ENCODE measurements at places on chromosomes 16 and 17. TPM values are rescaled to one million over a fixed set of nuclear protein-coding genes. Genes with fewer than 3 reads are reported as not detected.

- no peaks in the 10 kb centered on the region for H3K36me3 ChIP-seq
- no peak overlapping the region for H3K4me3 ChIP-seq
- DNase-seq = no peak
- no peak overlapping the region for H3K27ac ChIP-seq
These were observed 22.9 kb downstream of the FAM20A start for GRCh38 chr17:68578236-68578635.

DNA sequence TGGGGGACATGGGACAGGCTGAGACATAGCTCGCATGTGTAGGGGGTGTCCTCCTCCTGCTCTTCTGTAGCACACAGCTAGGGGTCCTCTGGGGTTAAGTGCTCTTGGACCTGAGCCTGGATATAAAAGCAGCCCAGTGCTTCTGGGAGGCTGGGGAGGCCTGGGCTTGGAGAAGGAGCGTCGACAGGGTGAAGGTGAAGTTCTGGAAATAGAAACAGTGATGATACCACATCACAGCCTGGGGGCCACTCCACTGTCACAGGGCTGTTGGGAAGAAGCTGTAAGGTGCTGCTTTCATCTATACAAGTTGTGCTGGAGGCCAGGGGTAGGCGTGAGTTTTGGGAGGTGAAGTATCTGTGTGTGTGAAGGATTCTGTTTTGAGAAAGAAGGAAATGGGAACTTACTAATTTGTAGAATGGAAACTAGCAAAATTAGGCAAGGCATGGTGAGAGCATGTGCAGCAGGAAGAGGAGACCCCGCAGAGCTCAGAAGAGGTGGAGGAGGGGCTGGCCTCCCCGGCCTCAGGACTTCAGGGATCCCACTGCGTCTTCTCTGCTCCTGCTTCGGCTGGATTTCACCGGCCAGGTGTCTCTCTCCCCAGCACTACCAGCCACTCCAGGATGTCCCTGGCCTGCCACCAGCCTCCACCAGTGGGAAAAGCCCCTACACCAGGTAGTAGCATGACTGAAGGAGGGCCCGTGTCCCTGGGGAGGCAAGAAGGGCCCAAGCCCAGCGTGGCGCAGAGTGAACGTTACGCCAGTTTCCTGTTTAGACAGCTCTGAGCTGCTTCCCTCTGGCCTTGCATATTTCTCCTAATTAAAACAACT is 19.4 kb downstream of the PLCG2 start:
- peak overlapping the region; percentile 90 for H3K27ac ChIP-seq
- no peaks in the 10 kb centered on the region for H3K36me3 ChIP-seq
- peak overlapping the region; percentile 25 for H3K4me3 ChIP-seq
- peaks cover 17% of the 10 kb centered on the region for H3K4me1 ChIP-seq

TMEM204 gene
- 17.5 TPM for total RNA-seq

- peaks cover 12% of the 10 kb centered on the region for H3K27me3 ChIP-seq
- peaks cover 2% of the 10 kb centered on the region for H3K4me1 ChIP-seq
- DNase-seq = no peak
- no peaks in the 10 kb centered on the region for H3K36me3 ChIP-seq
- H3K4me3 ChIP-seq = no peak overlapping the region
- H3K27ac ChIP-seq = no peak overlapping the region
These were observed 37.0 kb upstream of the CCDC182 start for GRCh38 chr17:57782062-57782490.

KCNH6 gene
- total RNA-seq = not detected

TNRC6C gene
- total RNA-seq = 19.6 TPM

DNA sequence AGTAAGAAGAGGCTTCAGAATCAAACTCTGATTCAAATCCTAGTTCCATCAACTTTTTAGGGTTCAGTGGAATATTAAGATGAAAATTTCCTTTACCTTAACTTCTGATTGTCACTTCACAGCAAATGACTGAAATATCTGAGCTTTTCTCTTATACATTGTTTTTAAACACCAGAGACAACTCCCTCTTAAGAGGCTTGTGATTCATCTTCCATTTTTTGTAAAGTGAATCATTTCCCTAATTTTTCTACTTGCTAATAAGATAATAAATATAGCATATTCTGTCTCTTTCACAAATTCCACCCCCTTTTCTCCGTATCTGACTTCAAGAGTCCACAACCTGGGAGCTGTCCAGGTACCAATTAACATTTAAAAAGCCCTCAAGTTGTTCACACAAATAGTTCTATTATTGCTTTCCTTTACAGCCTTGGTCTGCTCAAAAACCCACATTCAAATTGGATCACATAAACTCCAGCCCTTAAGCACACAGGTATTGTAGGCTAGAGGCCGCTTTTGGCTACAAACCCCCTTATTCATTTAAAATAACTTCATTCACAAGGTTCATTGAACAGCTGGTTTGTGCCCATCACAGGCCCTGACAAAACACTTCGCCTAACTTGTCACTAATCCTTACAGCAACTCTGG is 14.1 kb upstream of the UTP6 start:
- peaks cover 23% of the 10 kb centered on the region for H3K4me1 ChIP-seq
- no peak overlapping the region for H3K27ac ChIP-seq
- no peak overlapping the region for H3K4me3 ChIP-seq
- peaks cover 24% of the 10 kb centered on the region for H3K27me3 ChIP-seq
- DNase-seq = no peak

PHOSPHO1 gene
- total RNA-seq = not detected

GRCh38 chr16:3938843-3939624 is 58.5 kb upstream of the CREBBP start:
- no peak overlapping the region for H3K4me3 ChIP-seq
- DNase-seq = peak; percentile 79
- no peak overlapping the region for H3K27ac ChIP-seq
- H3K4me1 ChIP-seq = peaks cover 2% of the 10 kb centered on the region
- no peaks in the 10 kb centered on the region for H3K36me3 ChIP-seq

ABCA6 gene
- total RNA-seq = not detected

DNA sequence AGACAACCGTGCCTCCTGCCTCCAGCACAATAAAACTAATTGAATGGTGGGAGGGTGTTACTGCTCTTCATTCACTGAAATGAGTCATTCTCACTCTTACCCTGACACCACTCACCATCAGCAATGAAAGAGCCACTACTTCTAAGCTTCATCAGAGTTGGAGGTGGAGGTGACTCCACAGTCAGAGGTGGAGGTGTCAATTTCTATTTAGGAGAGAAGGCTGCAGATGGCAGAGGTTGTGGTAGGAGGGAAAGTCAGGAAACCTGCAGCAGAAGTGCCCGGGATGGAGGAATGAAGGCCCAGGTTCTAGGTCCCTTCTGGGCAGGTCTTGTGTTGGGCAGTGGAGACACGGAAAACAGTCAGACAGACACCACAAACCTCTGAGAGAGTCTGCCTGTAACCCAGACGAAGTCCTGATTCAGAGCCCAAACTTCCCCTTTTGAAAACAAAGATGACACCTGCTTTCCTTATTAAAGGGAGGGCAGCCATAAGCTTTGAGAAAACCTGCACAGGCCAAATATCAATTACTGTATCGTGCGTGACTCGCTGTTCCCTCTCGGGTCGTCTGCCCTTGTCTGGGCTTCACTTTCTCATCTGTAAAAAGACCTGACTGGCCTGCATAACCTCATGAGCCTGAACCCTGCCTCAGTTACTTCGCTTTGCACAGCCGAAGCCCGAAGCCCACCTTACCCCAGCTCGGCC is 668 bp downstream of the ATPAF2 start:
- H3K4me3 ChIP-seq = peak overlapping the region; percentile 91
- H3K36me3 ChIP-seq = peaks cover 9% of the 10 kb centered on the region
- H3K27me3 ChIP-seq = no peaks in the 10 kb centered on the region
- peak; percentile 50 for DNase-seq
- H3K27ac ChIP-seq = peak overlapping the region; percentile 92
- H3K4me1 ChIP-seq = peaks cover 53% of the 10 kb centered on the region

GRCh38 chr16:12340151-12340733 is 363.7 kb downstream of the SNX29 start:
- H3K27ac ChIP-seq = no peak overlapping the region
- H3K36me3 ChIP-seq = no peaks in the 10 kb centered on the region

DNA sequence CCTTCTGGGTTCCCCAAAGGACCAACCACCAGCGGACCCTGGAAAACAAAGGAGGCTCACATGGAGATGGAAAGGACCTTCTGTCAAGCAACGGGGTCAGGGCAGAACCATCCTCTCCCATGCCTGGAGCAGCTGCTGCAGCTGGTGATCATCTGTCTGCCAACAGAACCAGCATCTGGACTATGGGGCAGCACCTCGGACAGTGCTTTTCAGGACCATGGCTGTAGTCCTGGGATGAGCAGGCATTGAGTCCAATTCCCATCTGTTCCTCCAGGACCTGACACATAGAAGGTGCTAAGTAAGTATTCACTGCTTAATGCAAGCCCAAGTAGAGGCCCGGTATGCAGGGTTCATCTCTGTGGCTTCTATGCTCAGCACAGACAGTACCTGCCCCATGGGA is 304.7 kb downstream of the XYLT1 start:
- no peaks in the 10 kb centered on the region for H3K27me3 ChIP-seq
- H3K27ac ChIP-seq = no peak overlapping the region
- peaks cover 5% of the 10 kb centered on the region for H3K36me3 ChIP-seq

DNA sequence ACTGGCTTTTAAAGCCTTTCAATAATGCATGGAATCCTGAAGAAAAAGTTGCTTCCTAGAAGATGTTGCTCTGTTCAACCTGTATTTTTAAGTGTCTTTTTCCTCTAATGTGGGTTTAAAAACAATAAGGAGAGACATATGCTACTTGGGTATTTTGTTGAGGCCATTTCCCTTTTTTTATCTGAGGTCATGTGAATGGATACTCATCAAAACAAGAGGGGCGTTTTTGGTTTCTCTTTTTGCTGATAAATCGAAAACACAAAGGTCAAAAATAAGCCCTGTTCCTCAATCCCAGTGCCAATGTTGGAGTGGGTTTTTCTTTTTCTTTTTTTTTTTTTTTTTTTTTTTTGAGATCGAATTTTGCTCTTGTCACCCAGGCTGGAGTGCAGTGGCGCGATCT is 468.0 kb upstream of the RBFOX1 start:
- no peaks in the 10 kb centered on the region for H3K4me1 ChIP-seq
- no peak for DNase-seq
- H3K27ac ChIP-seq = no peak overlapping the region
- no peaks in the 10 kb centered on the region for H3K36me3 ChIP-seq
- no peaks in the 10 kb centered on the region for H3K27me3 ChIP-seq

DNA sequence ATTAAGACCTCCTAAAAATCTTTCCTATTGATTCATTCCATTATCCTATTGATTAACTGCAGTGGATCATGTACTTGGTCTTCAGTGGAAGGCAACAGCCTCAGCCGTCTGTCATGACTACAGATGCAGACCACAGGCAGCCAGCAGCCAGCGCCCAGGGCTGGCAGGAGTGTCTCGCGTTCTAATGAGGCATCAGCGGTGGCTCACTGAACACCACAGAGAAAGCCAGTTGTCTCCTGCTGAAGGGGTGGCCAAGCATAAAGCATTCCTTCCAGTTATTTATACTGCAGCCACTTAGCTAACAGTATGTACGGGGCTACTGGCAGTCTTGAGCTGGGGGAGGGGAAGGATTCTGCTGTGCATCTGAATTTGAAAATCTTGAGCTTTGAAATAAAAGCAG is 214.3 kb downstream of the IRX3 start:
- no peak for DNase-seq
- no peaks in the 10 kb centered on the region for H3K36me3 ChIP-seq
- H3K4me3 ChIP-seq = no peak overlapping the region

- peaks cover 23% of the 10 kb centered on the region for H3K27me3 ChIP-seq
- DNase-seq = no peak
- no peaks in the 10 kb centered on the region for H3K36me3 ChIP-seq
- no peak overlapping the region for H3K4me3 ChIP-seq
- H3K27ac ChIP-seq = no peak overlapping the region
These were observed 1.6 kb upstream of the KREMEN2 start for GRCh38 chr16:2962334-2963073.

ATP2A3 gene
- total RNA-seq = 98.3 TPM

DNA sequence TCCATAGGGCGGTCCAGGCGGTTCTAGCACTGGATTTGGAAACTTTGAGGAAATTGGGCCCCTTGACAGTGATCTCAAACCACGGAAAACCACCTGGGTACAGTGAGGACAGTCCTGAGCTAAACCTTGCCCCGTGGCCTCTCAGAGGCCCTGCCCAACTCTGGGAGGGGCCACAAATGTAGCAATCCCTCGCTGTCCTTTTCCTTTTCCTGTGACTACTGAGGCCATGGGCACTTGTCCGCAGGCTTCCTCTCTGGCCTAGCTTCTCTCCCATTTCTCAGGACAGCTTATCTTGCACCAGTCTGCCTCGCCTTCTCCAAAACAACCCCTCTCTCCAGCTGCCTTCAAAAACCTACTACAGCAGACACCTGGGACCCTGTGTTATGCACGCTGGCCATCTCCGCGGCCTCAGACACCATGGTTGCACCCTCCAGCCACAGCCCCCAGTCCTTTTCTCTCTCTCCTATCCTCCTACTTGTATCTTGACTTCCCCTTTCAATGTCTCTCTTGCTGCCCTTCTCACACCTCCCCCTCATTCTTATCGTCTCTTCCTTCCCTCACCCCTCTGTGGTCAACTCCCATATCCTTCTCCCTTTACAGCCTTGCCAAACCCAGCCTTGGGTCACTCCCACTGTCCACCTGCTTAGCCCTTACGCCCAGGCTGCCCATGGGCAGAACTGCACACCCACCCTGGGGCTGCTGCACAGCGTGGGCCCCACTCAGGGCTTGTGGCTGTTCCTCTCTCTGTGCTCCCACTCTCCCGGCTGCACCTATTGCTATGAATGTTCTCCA is 7.6 kb downstream of the SCPEP1 start:
- no peak overlapping the region for H3K27ac ChIP-seq
- no peaks in the 10 kb centered on the region for H3K27me3 ChIP-seq
- no peak for DNase-seq

CX3CL1 gene
- total RNA-seq = not detected

DNA sequence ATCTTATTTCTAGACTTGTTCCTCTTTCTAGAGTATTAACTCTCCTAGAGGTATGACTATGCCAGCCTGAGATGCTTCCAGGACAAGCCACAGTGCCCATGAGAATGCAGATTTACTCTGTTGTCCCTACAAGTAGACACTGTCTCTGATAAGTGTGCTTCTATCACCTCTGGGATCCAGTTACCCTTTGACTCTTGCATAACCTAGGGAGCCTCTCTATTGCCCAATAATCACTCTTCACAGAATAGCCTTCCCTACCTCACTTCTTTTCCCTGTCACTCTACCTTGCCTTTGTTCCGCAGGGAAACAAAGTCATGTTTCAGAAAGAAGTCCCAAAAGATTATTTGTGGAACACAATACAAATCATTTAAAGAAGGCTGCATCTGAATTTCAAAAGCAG is 1.6 kb upstream of the KRT34 start:
- H3K4me1 ChIP-seq = peaks cover 3% of the 10 kb centered on the region
- no peak for DNase-seq
- H3K36me3 ChIP-seq = no peaks in the 10 kb centered on the region
- no peak overlapping the region for H3K27ac ChIP-seq
- H3K4me3 ChIP-seq = no peak overlapping the region
- no peaks in the 10 kb centered on the region for H3K27me3 ChIP-seq

Measured in activated CD4-positive, alpha-beta T cell treated with anti-CD3 and anti-CD28 coated beads for 36 hours (primary cell).